ENCODE measurements at places on chromosomes 1 and 21.
A peak's percentile ranks its signal among the peaks of the same experiment; 100 is the strongest.

- peak; percentile 87 for DNase-seq
These were observed 23.0 kb upstream of the NEK2 start for GRCh38 chr1:211698161-211699026.

GRCh38 chr1:207355060-207355459 lies 33.6 kb downstream of the CD55 start:
- DNase-seq, result no peak

GRCh38 chr21:31124010-31124409 lies 85.7 kb upstream of the KRTAP19-8 start:
- no peak for DNase-seq

- no peak for DNase-seq
These were observed 92.8 kb downstream of the PIK3R3 start for GRCh38 chr1:46039571-46040052.

- DNase-seq, result peak; percentile 64
These were observed 162.7 kb upstream of the COL6A1 start for GRCh38 chr21:45818904-45819285.

GRCh38 chr1:93542398-93542797 lies 94.5 kb downstream of the FNBP1L start:
- no peak for DNase-seq

DNA sequence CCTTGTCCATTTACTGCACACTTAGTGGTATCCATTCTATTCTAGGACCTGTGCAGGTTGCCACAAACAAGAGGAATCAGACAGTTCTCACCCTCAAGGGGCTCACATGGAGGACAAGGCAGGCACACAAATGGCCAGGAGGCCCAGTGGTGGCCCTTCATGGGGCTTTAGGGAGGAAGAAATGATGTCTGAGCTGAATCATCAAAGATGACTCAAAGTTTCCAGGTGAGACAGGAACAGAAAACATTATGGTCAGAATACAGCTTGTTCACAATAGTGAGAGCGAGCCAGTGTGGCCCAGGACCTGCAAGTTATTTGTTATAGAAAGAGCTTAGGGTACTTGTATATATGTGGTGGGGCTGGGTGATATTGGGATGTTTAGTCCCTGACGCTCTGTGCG lies 26.4 kb downstream of the SHISAL2A start:
- DNase-seq, result peak; percentile 6

DNA sequence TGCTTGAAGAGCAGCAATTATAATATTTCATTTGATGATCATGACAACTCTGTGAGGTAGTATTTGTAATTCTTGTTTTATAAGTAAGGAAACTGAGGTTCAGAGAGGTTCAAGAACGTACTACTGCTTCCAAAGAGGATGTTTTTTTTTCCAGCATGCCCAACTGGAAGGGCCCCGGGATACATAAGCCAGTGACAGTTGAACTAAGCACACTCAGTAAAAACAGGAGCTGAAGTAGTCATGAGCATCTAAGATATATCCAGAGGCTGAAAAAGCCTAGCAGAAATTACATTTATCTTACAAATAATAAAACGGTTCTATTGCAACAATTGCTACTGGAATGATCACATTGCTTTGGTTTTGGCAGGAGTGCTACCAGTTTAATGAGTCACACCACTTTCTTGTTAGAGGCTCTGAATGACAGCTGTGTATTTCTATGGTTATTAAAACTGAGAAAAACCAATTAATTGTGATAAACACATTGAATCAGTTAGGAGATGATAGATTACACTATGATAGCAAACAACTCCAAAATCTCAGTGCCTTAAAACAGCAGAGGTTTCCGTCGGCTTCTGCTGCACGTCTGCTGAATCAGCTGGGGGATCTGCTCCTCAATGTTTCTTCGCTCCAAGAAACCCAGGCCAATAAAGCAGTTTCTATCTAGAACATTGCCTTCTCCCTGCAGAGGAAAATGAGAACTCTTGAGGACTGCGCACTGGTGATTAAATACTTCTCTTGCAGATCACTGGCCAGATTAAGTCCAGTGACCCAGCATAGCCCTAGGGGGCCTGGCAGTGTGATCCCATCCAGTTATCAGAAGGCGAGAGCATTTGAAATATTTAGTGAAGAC lies 522.7 kb downstream of the PLPP3 start:
- DNase-seq, result no peak

GRCh38 chr1:176157995-176158394 lies 49.1 kb downstream of the COP1 start:
- DNase-seq, result no peak

DNA sequence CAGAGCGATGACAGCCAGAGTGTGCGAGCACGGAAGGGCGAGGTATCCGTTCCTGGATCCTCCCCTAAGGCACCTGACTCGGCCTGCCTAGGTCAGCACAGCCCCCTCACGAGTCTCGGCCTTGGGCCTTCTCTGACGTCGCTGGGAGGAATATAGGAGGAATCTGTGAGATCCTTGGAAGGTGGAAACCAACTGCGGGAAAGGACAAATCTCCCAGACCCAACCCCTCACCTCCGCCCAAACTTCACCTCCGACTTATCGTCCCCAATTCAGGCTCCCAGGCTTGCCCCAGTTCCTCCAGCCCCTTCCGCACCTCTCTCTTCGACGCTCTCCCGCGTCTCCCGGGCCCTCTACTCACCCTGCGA lies 494 bp downstream of the APH1A start:
- DNase-seq, result no peak

GRCh38 chr1:31705080-31705866 lies 1.5 kb upstream of the COL16A1 start:
- DNase-seq, result peak; percentile 50

DNA sequence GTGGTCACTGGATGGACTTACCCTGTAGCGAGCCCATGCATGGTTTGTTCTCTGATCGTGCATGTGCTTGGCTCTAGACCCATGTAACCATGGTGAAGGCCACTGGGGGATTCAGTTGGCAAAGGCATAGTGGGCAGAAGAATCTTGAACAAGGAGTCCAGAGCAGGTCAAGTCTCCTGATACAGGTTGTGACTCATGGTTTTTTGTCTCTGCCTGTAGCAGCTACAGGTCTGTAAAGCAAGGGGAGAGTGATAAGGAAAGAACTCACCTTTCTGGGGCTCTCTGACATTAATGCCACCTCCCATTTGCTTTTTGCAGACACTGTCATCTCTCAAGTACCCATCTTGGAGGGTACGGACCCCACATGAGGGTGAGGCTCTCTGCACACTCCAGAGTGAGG lies 153.4 kb upstream of the CAMK1G start:
- no peak for DNase-seq

GRCh38 chr1:62852253-62852652 lies 68.3 kb downstream of the ATG4C start:
- no peak for DNase-seq

DNA sequence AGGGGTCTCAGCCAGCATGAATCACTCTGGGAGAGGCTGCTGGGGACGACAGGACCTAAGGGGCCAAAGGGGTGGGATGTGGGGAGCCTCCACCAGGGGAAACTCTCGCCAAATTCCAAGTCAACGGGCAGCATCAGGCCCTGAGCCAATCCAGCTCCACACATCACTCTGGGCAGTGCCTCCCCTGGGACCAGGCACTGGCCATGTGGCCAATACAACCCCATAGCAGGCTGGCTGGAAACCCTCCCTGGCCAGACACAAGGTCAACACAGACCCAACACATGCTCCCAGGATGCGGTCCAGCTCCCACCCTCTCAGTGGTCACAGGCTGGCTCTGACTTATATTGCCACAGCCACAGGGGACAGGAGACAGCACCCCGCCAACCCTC lies 60.0 kb downstream of the MEGF6 start:
- DNase-seq, result no peak

DNA sequence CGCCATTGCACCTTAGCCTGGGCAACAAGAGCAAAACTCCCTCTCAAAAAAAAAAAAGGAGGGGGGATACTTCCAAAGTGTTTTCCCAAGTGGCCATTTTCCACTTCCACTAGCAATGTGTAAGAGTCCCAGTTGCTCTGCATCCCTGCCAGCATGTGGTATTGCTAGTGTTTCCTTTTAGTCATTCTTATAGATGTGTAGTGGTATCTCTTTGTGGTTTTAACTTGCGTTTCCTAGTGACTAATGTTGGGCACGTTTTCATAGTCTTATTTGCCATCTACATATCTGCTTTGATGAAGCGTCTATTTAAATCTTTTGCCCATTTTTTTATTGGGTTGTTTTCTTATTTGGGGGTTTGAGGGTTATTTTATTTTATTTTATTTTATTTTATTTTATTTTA lies 31.1 kb downstream of the INAVA start:
- no peak for DNase-seq

- DNase-seq, result no peak
These were observed 153.9 kb downstream of the PEX14 start for GRCh38 chr1:10628685-10629084.

DNA sequence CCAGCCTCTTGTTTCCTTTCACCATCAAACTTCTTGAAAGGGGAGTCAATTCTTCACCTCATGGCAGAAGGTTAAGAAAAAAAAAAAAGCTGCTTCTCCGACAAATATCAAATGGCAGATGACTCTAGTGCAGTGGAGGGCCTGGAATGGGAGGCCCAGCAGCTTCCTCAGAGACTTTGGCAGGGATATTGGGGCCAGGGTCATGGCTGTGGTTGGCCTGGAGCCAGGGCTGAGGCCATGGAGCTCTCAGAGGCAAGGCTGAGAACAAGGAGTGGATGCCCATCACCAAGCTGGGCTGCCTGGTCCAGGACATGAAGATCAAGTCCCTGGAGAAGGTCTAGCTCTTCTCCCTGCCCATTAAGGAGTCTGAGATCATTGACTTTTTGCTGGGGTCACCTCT lies 18.7 kb downstream of the MTF1 start:
- no peak for DNase-seq

- no peak for DNase-seq
These were observed 281.3 kb upstream of the C1orf105 start for GRCh38 chr1:172139196-172139595.

DNA sequence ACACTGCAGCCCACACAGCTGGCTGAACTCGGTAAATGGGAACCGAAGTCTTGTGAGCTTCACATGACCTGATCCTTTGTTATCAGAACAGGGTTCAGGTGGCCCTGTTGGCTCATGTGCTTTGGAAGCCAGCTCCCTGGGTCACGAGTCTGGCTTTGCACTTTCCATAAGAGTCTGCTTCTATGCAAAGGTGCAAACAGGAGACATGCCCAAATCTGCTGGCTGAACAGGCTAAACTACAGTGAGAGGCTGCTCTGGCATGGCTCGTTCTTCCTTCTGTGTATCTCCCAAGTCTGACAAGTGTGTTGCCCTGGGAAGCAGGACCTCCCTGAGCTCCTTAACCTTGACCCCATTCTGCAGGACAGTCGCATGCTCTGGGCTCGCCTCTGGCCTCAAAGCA lies 549.6 kb downstream of the KIF26B start:
- DNase-seq, result no peak

Data from activated CD8-positive, alpha-beta memory T cell treated with anti-CD3 and anti-CD28 coated beads for 48 hours (primary cell).